ENCODE measurements at places on chromosomes 7 and 10. TPM values are rescaled to one million over a fixed set of nuclear protein-coding genes. Genes with fewer than 3 reads are reported as not detected.

Gene OLAH
- total RNA-seq, result not detected

Gene SFTPD
- not detected for total RNA-seq

Gene PRKAR2B
- total RNA-seq, result 0.97 TPM

Gene OGDHL
- total RNA-seq, result 0.16 TPM

Gene IL6
- total RNA-seq, result 20.2 TPM

Gene ST8SIA6
- not detected for total RNA-seq

Gene SLC39A12
- total RNA-seq, result not detected

Gene JCAD
- total RNA-seq, result 40.7 TPM

Gene OR13A1
- total RNA-seq, result not detected

Gene FXYD4
- not detected for total RNA-seq

Gene DYNC1I1
- total RNA-seq, result 0.81 TPM

Gene SLC16A12
- total RNA-seq, result not detected

Gene TPST1
- total RNA-seq, result 109 TPM

Gene EPO
- total RNA-seq, result not detected

Gene NAT16
- total RNA-seq, result not detected

Gene NPC1L1
- not detected for total RNA-seq

Gene ANKRD7
- total RNA-seq, result 3.1 TPM

Gene PRLHR
- not detected for total RNA-seq

Data from hair follicle dermal papilla cell (primary cell).